ENCODE measurements at places on chromosomes 16 and 17.

DNA sequence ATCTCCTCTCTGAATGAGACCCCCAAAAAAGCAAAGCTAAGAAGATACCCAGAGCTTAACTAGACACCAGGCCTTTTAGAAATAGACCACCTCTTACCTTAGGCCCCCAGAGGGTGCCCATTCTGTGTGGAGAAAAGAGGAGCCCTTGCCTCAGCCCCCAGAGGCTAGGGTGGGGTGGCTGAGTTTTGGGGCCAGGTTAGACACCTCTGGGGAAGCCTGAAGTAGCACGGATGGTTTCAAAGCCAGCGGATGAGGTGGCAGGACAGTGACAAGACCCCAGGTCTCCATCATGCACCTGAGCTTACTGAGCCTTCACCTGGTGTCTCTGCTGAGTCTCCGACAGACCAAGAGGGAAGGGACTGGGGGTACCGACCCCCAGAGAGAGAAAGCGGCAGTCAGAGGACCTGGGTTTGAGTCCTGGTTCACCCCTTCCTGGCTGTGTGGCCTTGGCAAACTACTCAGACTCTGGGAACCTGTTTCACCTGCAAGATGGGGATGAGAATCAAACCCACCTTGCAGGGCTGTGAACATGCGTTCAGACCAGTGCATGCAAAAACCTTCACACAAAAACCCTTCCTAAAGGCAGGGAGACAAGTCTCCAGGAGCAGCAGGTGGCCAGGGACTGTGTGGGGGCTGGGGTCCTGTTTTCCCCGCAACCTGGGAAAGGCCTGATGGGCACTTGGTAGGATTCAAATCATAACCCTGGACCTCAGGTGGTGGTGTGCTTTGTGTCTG, 7.7 kb downstream of the SCGB1C2 start:
- DNase-seq: no peak

GRCh38 chr17:5583426-5584382, 605 bp downstream of the NLRP1 start:
- peak; percentile 73 for DNase-seq

DNA sequence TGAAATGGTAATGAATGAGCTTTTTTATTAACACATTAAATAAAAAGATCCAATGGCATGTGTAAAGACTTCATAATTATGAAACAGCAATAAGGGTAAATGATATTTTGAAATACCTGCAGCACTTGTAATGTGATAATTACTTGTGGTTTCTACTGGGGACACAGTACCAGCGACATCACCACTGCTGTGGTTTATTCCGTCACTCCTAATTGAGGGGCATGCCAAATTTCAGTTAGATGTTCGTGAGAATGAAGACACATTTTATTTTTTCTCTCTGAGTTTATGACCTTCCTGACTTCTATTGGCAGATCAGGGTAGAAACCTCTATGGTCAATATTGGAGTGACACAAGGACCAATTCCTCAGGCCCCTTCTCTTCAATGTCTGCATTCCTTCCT, 131.9 kb upstream of the XYLT1 start:
- no peak for DNase-seq

- no peak for DNase-seq
Measured at GRCh38 chr16:84074721-84075120, 32.1 kb upstream of the SLC38A8 start.

- no peak for DNase-seq
Measured at GRCh38 chr17:12994341-12995074, 23.3 kb downstream of the ELAC2 start.

GRCh38 chr16:19503461-19504075, 18.3 kb downstream of the GDE1 start:
- no peak for DNase-seq
